ENCODE measurements at places on chromosomes 6 and 20. TPM values are rescaled to one million over a fixed set of nuclear protein-coding genes. Genes with fewer than 3 reads are reported as not detected.

GRCh38 chr6:107304421-107305025 lies 154.8 kb downstream of the PDSS2 start:
- DNase-seq = no peak

Gene TGM3
- total RNA-seq = not detected

Gene POLH
- 21.4 TPM for total RNA-seq

Gene FAM83B
- total RNA-seq = 0.20 TPM
